ENCODE measurements at places on chromosomes 16 and 17.
A peak's percentile ranks its signal among the peaks of the same experiment; 100 is the strongest.

DNA sequence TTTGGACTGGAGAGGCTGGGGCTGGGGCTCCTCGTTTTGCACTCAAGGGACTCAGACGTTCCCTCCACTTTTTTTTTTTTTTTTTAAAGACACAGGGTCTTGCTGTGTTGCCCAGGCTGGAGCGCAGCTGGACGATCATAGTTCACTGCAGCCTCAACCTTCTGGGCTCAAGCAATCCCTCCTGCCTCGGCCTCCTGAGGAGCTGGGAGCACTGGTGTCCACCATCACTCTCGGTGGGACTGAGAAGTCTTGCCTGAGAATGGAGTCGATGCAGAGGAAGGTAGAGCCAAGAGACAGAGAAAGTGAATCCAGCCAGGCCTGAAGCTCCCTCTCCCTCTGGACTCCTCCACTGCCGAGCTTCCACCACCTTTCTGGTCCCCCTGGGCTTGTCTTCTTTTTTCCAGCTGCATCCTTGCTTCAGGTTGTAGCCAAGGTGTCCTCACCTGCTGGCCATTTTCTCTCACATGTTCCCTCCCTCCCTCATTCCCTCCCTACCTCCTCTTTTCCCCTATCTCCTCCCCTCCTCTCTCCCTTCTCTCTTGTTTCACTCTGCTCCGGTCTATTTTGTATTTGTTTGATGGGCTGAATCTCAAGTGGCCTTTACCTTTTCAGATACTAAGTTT, 233.8 kb downstream of the SNX29 start:
- no peak for DNase-seq

DNA sequence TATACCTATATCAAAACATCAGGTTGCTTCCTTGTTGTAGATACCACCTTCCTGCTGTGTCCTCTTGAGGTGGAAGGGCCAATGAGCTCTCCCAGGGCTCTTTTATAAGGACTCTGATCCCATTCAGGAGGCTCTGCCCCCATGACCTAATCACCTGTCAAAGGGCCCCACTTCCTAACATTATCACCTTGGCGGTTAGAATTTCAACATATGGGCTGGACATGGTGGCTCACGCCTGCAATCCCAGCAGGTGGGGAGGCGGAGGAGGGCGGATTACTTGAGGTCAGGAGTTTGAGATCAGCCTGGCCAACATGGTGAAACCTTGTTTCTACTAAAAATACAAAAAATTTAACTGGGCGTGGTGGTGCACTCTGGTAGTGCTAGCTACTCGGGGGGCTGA, 86.4 kb downstream of the HAPSTR1 start:
- no peak for DNase-seq

DNA sequence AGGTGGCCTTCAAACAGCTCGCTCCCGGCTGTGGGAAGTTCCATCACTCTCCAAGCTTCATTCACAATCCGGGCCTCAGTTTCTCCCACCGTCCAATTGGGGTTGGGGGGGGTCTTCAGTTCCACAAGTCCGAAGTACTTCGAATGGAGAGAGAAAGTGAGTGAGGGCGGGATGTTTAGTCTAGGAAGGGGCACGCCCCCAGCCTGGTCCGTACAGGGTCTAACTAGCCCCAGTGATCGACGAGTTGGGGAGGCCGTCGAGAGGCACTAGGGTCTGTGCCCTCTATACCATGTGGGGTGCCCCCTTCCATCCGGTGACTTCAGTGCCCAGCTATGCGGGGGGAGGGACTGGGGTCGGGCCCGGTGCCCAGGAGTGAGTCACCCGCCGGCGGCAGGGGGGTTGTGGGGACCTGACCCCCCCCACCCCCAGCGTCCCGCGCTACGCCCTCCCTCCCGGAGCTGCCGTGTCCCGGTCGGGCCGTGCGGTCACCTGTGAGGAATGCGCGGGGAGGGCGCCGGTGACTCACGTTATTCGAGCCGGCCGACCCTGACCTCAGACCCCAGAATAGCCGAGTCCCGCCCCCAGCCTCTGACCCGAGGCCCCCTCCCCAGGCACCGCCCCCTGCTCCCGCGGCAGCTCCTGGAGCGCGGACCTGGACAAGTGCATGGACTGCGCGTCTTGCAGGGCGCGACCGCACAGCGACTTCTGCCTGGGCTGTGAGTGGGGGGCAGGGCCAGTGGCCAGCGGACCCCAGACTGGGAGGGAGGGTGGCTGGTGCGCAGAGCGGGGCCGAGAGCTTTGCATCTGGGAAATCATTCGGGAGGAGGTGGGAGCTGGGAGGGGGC, 658 bp downstream of the TNFRSF12A start:
- peak; percentile 55 for DNase-seq

DNA sequence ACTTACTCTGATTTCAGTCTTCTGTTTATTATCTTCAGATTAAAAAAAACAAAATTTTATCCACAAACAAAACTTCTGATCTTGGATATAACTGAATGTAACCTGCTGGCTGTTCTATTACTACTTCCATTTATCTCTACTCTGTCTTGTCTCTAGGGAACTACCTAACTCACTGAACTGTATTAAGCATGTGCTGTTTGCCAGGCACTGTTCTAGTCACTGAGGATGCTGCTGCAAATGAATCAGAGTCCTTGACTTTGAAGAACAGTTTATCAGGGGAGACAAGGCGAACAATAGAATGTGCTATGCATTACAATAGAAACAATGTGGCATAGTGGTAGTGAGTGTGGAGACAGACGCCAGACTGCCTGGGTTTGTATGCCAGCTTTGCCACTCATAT, 2.3 kb upstream of the ANKRD40 start:
- no peak for DNase-seq

- no peak for DNase-seq
Observed at GRCh38 chr16:85390511-85391174, 222.5 kb upstream of the GSE1 start.

DNA sequence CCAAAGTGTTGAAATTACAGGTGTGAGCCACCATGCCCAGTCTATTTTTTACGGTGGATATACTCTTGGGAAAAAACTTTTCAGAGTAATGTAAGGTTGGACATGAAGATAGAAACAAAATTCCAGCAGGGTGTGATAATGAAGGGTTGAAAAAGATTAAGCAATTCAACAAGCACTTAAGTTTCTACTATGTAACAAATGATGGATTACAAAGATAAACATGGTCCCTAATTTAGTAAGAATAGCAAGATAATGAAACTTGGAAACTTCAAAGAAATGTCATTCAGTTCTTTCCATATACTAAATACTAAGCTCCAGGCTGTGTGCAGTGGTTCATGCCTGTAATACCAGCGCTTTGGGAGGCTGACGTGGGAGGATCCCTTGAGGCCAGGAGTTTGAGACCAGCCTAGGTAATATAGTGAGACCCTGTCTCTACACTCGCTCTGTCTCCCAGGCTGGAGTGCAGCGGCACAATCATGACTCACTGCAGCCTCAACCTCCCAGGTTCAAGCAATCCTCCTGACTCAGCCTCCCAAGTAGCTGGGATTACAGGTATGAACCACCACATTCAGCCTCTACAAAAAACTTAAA, 31.0 kb downstream of the PSMD12 start:
- DNase-seq: no peak

Data from stimulated activated CD8-positive, alpha-beta memory T cell treated with anti-CD3 and anti-CD28 coated beads, Interleukin-4, amount 100 ng/mL, for 1 hour (primary cell).